Motor neuron (in vitro differentiated cells): ENCODE measurements at places on chromosomes 1 and 21. TPM values are rescaled to one million over a fixed set of nuclear protein-coding genes. Genes with fewer than 3 reads are reported as not detected.
A peak's percentile ranks its signal among the peaks of the same experiment; 100 is the strongest.

DNA sequence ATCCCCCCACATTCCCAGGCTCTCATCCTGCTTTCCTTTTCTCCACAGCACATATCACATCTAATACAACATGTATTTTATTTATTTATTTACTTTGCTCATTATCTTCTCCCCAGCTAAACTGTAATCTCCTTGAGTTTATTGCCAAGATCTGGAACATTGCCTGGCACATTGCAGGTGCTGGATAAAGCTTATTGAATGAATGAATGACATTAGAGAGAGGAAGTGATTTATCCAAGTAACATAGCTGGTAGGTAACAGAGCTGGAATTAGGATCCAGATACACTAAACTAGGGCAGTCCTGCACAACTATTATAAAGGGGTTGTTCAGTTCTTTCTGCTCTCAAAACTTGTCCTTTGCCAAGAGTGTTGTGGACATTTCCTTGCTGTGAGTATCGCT, 8.6 kb upstream of the PTAFR start:
- no peak for ATAC-seq

- no peak for ATAC-seq
Observed at GRCh38 chr1:27655151-27655937, 16.6 kb downstream of the IFI6 start.

GRCh38 chr21:16536140-16536539, 806.4 kb downstream of the USP25 start:
- ATAC-seq: no peak

GRCh38 chr1:84401156-84401555, 2.9 kb downstream of the DNASE2B start:
- no peak for ATAC-seq

DNA sequence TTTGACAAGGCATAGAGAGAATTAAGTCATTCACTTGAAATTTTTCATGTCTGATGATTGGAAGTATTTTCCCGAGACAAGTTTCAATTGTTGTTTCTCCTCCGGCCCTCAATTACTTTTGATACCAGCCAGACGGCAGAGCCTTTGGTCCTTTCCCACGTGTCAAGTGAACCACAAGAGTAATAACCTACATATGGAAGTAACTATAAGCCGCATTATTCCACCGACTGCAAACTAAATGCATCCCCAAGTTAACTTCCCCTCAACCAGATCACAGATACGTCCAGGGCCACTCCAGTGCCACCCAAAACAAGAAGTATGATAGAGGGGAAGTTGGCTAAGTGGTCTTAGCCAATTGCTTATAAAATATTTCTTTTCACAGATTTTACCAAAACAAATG, 20.2 kb downstream of the COLGALT2 start:
- ATAC-seq: no peak

DNA sequence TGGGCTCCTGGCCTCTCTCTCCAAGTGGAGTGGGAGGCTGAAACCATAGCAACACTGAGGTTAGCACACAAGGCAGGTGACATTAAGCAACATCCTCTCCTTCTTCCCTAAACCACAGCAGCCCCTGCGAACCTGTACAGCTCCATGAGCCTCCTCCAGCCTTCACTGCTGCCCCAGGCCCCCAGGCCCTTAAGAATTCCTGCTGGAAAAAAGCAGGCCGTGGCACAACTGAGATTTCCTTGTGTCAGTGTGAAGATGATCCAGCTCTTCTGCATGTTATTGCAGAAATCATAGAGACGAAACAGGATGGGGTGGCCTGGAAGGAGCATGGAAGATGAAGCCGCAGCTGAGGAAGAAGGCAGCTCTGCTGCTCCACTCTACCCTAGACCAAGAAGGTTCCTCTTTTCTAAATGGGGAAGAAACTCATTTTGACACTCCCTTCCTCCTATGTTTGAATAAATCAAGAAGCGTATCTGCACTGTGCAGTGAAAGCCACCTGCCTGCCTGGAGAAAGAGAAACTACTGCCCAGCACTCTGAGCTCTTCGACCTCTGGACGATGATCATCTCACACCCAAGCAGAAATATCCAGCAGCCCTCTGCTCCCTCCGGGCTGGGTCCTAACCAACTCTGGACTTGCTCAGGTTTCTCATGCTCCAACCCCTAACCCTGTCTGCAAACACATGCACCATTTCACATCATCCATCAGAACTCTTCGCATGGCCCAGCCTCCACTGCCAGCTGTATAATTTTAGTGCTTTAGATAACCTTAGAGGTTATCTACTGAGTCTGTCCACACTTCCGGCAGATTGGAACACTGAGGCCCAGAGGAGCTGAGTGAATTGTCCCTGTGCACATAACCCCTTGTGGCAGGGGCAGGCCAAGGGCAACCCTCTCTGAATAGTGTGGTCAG, 20.7 kb downstream of the SH3BP5L start:
- ATAC-seq: no peak

DNA sequence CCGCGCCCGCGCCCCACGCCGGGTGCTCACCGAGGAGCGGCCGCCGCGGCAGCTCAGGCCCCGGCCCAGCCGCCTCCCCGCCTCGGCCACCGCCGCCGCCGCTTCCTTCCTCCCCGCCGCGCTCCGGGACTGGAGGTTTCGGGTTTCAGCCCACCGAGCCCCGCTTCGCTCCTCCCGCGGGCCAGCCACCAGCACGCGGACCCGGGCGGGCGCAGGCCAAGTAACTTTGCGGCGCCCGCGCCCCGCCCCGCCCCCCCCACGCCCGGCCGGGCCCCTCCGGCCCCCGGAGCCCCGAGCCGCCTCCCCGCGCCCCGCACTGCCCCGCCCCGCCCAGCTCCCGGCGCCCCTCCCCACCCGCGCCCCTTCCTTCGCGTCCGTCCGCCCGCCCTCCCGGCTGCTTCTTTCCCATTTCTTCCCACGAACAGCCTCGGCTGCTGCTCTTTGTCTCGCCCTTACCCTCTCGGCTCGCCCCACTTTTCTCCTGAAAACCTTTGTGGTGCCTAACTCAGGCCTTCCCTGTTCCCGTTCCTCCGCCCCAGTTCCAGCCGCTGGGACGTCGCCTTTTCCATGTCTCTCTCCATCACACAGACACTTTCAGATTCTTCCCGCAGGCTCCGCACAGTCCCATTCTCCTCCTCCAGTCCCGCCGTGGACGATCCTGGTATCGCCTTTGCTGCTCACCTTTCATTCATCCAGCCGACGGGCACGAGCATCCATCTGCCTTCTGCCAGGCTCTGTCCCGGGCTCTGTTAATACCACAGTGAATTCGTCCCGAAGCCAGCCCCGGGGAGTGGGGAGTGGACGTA, at the start of gene GPR161:
TSS of gene GPR161 (minus strand) at position 222 of the 806 bp plus-strand sequence. CDS start 32,080 bp downstream, outside the sequence.
- ATAC-seq: peak; percentile 57

DNA sequence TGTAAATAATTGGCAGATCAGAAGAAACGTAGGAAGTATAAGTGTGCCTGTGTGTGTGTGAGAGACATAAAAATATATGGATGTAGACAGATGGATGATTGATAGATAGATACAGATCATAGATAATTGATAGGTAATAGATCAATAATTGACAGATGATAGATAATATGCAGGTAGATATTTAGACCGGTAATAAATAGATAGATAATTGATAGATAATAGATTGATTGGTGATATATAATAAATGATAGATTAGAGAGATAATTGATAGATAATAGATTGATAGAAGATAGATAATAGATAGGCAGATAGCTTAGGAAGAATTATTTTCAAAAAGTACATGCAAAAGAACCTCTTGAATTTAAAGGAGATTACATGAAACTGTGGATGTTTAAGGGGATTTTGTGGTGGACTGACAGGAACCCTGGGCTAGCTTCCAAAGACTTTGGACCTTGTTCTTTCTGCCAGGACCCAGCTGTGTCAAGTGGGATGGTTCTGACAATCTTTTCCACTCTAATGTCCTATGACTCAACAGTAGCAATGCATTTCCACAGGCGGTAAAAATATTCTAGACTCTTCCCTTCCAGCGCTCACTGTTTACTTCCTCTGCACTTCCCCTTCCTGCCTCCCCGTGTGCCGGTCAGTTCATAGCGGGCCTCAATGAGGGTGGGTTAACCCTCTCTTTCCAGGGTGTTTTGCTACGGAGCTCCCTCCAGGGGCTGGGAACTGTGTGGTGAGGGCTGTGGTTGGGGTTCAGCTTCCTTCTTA, 39.4 kb downstream of the KCNJ15 start:
- peak; percentile 90 for ATAC-seq

- ATAC-seq: peak; percentile 56
Observed at GRCh38 chr1:108643492-108644335, 17.2 kb downstream of the HENMT1 start.

DNA sequence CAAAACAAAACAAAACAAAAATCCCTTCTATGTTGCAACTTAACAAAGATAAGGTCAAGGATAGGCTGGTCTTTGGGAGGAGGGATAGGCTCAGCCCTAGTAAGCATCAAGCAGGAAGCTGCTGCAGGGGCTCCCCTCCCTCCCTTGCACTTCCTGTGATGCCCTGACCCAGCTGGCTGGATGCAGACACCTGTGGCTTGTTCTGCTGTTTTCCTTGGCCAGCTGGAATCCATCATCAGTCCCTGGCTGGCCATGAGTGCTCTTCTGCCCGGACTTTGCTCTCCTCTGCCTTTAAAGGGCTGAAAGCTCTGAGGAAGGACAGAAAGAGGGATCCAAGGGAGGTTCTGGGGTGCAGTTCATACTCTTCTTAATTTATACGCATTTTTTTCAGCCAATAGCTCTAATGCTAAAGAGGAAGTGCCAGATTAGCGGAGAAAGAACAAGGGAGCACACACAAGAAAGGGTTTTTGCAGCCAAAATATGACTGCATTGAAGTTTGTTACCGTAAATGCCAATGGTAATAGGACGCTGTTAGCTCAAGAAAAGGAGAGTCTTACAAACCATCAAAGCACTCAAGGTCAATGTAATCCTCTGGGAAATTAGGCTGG, 19.9 kb upstream of the UBE2U start:
- no peak for ATAC-seq

- ATAC-seq: no peak
Observed at GRCh38 chr1:226826479-226827261, 43.7 kb upstream of the PSEN2 start.

- ATAC-seq: peak; percentile 32
Observed at GRCh38 chr1:236027104-236027503, 37.8 kb downstream of the NID1 start.

DNA sequence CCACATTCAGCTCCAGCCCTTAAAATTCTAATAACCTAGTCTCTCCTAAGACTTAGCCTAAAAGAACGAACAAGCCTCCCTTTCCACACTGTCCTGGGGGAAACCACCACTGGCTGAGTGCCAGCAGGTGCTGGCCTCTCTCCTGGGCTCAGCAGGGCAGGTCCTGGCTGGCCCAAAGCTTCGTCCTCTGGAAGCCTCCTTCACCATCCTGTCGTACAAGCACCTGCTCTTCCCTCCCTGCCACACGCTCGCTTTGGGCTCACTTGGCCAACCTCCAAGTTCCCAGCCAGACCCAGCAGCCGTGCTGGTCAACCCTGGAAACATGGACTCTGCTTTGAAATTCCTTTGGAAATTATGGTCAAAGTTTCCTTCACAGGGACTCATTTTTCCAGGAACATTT, 58.2 kb upstream of the SLC25A33 start:
- ATAC-seq: no peak

DNA sequence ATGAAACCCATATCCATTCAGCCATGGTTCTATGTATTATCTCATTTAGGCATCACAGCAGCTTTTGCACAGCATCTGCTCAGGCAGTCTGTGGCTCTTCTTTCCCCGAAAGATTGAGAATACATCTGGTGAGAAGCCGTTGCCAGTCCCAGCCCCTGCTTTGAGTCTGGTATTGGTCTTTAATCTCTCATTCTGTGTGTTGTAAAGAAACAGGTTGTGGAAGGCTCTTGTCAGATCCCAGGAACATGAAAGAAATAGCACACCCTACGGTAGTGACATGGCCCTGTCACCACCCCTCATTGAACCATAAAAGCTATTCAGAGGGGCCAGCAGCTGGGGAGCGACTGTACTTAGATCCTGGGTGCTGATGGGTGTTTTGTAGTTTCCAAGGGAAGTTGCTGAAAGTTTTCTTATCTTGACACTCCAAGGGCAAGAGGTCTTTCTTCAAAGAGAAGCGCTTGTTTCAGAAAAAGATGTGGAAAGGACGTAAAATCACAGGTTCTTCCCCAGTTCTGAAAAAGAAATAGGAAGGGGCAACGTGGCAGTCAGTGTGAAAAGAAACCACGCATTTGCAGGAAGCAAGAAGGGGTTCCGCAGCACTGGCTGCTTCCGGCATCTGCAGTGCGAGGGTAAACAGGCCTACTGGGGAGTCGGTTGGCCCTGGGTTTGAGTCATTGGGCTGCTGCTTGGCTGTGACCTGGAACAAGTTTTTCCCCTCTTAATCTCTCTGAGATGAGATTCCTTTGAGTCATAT, 145.0 kb downstream of the DHRS3 start:
- ATAC-seq: no peak

GRCh38 chr1:247110627-247111258, 6.6 kb upstream of the ZNF669 start:
- no peak for ATAC-seq

- ATAC-seq: no peak
Observed at GRCh38 chr1:91787919-91788318, 98.0 kb downstream of the TGFBR3 start.

DNA sequence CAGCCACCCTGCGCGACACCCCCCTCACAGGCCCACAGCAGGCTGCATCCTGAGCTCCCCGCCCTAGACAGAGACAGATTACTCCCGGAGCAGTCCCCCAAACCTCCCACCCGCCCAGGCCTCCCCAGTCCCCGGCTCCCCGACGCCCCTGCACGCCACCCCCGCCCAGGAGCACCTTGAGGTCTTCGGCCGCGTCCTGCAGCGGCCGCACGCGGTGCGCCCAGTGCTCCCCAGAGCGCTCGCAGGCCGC, 731 bp downstream of the TRIM11 start:
- ATAC-seq: peak; percentile 2

GRCh38 chr1:160219062-160219929, 14.1 kb downstream of the PEA15 start:
- peak; percentile 79 for ATAC-seq

DNA sequence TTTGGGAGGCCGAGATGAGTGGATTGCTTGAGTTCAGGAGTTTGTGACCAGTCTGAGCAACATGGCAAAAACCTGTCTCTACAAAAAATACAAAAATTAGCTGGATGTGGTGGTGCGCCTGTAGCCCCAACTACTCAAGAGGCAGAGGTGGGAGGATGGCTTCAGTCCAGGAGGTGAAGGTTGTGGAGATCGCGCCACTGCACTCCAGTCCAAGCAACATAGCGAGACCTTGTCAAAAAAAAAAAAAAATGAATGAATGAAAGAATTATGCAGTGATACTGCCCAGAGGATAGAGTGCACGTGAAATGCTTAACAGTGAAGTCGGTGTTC, 429 bp upstream of the DPH2 start:
- no peak for ATAC-seq

GRCh38 chr1:29269382-29269781, 33.1 kb downstream of the PTPRU start:
- ATAC-seq: no peak

The S100A14 gene
- 0.59 TPM in 1 of 2 replicates, not detected in the other for total RNA-seq

The CYYR1 gene
- 2.3 and 2.4 TPM in 2 replicates for total RNA-seq

The CCDC190 gene
- 0.19 and 0.21 TPM in 2 replicates for total RNA-seq

The CFHR4 gene
- total RNA-seq: not detected in 2 replicates

The VASH2 gene
- total RNA-seq: 39.0 and 39.9 TPM in 2 replicates

The DNAJC8 gene
- 103 and 124 TPM in 2 replicates for total RNA-seq

The IL10RB gene
- total RNA-seq: 4.9 and 5.5 TPM in 2 replicates
